K562 (cell line): ENCODE measurements at places on chromosomes 16 and 17. TPM values are rescaled to one million over a fixed set of nuclear protein-coding genes. Genes with fewer than 3 reads are reported as not detected.

ADAMTS18 gene
- total RNA-seq: not detected in 2 replicates

SPIRE2 gene
- 6.9 and 8.9 TPM in 2 replicates for total RNA-seq

DNA sequence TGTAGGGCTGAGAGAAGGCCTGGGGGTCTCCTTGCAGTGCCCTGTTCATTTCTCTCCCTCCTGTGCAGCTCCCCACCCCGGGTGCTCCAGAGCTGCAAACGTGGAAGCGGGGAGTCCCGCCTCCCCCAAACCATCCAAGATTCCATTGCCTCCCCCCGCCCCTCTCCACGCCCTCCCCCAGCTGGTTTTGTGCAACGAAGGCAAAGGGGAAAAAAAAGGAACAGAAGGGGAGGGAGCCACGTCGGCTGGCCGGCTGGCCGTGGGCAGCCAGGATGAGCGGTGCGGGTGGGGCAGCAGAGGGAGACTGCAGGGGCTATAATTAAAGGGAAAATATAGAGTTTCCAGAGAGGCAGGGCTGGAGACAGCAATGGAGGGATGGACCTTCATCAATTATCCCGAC, 1.7 kb upstream of the COL1A1 start:
- no peak for DNase-seq

EPN2 gene
- total RNA-seq: 12.9 and 14.0 TPM in 2 replicates

ELAC2 gene
- total RNA-seq: 71.4 and 73.2 TPM in 2 replicates

TP53TG3F gene
- 0.84 and 1.2 TPM in 2 replicates for total RNA-seq

DNA sequence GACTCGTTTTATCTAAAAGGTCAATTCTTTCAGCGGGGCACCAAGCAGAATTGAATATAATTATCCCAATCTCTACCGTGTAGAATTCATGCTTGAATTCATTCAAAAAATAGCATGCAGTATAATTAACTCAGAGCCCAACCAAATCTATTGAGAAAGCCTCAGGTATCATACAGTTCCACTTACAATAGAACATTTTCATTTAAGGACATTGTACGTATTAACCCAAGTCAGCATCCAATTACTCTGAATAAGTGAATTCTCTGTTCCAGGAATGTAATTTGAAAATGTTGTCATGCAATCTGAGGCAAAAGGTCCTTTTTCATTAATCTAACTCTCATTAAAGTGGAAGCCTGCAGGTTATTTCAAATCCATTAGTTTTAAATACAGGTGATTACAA, 78.5 kb downstream of the SALL1 start:
- no peak for DNase-seq

NRN1L gene
- total RNA-seq: 0.47 and 0.86 TPM in 2 replicates

DNA sequence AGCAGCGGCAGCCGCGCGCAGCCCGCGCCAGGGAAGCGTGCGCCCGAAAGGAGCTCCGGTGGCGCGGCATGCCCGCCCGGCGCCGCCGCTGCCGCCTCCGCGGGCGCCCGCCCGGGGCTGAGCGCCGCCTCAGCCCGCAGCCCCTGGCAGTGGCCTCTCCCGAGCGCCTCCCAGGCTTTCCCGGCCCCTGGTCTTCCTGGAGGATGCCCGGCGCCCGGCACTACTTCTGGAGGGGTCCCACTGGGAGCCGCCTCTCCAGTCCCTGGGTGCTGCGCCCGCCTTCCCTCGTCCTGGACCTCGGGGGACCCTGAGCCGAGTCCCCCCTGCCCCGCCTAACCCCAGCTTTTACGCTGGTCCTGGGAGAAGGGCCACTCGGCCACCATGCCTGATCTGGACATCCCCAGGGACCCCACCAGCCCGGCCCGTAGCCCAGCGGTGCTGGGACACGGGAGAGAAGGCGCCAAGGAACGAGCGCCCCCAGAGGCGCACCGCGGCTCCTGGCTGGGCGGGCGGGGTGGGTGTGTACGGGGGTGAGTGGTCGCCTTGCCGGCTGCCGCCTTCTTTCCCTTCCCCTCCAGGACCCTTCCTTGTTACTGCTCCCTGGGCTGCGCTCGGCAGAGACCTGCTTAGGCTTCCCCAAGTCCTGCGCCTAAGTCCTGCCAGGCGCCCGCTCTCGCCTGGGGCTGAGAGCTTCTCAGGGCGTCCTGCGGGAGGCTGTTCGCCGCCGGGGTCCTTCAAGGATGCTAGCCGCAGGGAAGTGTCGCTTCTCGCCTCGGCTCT, 704 bp downstream of the ASIC2 start:
- peak; percentile 11 for DNase-seq
